Ascending aorta (tissue), 2 donors: ENCODE measurements at places on chromosomes 2 and 18.

GRCh38 chr2:210561475-210561874, 5.1 kb downstream of the CPS1 start:
- no peaks in the 10 kb centered on the region for H3K36me3 ChIP-seq
- H3K4me1 ChIP-seq = no peaks in the 10 kb centered on the region

DNA sequence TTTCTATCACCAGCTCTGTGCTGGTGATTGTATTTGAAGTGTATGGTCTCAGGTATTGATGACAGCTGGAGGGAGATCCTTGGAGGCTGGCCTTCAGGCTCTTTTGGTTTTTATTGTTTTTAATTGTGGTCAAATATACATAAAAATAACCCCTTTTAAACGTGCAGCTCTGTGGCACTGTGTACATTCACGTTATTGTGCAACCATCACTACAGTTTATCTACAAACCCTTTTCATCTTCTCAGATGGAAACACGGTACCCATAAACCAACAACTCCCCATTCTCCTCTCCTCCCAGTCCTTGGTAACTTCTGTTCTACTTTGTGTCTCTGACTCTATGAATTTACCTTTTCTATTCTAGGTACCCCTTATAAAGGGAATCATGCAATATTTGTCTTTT, 79.3 kb upstream of the ATP8B1 start:
- H3K27ac ChIP-seq = no peak overlapping the region
- H3K36me3 ChIP-seq = no peaks in the 10 kb centered on the region
- H3K27me3 ChIP-seq = no peaks in the 10 kb centered on the region
- H3K4me1 ChIP-seq = no peaks in the 10 kb centered on the region
- no peak for DNase-seq

GRCh38 chr2:108825254-108825653, 38.7 kb downstream of the CCDC138 start:
- H3K4me3 ChIP-seq = no peak overlapping the region
- H3K4me1 ChIP-seq = no peaks in the 10 kb centered on the region
- no peak overlapping the region for H3K27ac ChIP-seq
- DNase-seq = no peak
- H3K27me3 ChIP-seq = no peaks in the 10 kb centered on the region
- no peaks in the 10 kb centered on the region for H3K36me3 ChIP-seq

- H3K4me1 ChIP-seq = peaks cover 20% of the 10 kb centered on the region
- H3K27ac ChIP-seq = peak within 1 kb of the TSS; percentile 99
- peak within 1 kb of the TSS; percentile 79 for H3K4me3 ChIP-seq
- no peaks in the 10 kb centered on the region for H3K36me3 ChIP-seq
- peak; percentile 53 for DNase-seq
Observed at GRCh38 chr2:126655500-126656430, at the start of gene GYPC. Gene GYPC (plus strand): TSS chr2:126656158. CDS start chr2:126656264, 106 bp downstream.

DNA sequence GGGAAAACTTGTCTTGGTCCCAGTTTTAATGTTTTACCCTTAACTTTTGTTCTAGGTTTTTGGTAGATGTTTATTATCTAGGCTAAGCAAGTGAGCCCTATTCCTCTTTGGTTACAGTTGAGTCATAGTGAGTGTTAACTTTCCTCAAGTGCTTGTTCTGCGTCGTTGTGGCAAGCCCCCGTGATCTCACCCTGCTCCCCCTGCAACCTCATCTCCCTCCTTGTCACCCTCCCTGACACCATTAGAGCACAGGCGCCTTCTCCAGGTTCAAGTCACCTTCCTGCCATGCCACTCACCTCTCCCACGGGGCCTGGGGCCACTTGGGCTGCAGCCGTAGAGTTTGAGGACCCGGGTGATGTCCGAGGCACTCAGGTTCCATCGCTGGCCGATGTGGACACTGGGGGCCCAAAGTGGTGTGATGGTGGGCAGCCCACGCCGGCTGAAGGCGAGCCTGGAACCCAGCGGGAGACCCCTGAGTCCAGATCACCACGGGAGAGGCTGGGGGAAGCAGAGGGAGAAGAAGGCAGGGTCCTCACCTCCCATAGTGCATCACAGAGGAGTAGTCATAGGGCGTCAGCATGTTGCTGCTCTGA, 8.7 kb downstream of the ASTL start:
- no peak overlapping the region for H3K27ac ChIP-seq
- no peaks in the 10 kb centered on the region for H3K4me1 ChIP-seq
- no peak overlapping the region for H3K4me3 ChIP-seq
- DNase-seq = no peak

GRCh38 chr2:176488431-176488830, 219.2 kb downstream of the MTX2 start:
- no peak overlapping the region for H3K27ac ChIP-seq
- H3K4me3 ChIP-seq = no peak overlapping the region
- H3K4me1 ChIP-seq = no peaks in the 10 kb centered on the region

DNA sequence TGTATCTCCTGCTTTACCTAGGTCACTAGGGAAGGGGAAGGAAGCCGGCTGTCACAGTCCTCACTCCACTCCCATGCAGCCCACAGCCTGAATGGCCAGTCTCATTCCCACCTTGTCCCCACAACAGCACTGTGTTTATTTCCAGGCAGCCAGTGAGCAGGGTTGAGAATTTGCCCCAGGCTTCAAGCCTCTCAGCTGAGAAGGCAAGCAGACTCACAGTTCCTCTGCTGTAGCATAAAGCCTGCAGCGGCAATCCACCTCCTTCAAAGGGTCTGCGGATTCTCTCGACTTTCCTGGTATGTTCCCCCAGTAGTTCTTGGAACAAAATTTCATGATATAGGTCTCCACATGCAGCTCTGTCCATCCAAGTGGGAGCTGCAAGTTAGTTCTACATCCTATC, 262.9 kb upstream of the GULP1 start:
- no peak overlapping the region for H3K27ac ChIP-seq
- no peaks in the 10 kb centered on the region for H3K4me1 ChIP-seq
- no peak for DNase-seq
- H3K27me3 ChIP-seq = no peaks in the 10 kb centered on the region

DNA sequence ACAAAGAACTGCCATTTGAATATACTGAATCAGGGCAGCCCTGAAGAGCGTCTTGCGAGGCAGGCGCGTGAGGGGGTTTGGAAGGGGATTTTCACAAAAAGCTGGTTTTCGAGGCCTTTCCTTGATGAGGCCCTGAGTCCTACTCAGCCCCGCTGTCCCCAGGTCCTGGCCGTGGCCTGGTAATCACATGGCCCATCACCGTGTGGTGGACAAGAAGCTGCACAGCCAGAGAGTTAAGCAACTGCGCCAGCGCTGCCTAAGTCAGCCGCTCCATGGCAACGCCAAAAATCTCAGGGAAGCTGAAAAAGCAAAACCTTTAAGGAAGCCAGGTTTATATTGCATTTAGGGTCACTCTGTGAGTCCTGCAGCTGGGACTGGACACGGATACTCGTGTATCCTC, 341.2 kb upstream of the MYT1L start:
- no peak for DNase-seq
- no peaks in the 10 kb centered on the region for H3K36me3 ChIP-seq
- no peaks in the 10 kb centered on the region for H3K27me3 ChIP-seq
